ENCODE measurements at places on chromosomes 7 and 10.

GRCh38 chr10:61140765-61141392 is 196.9 kb upstream of the RHOBTB1 start:
- no peak for DNase-seq

DNA sequence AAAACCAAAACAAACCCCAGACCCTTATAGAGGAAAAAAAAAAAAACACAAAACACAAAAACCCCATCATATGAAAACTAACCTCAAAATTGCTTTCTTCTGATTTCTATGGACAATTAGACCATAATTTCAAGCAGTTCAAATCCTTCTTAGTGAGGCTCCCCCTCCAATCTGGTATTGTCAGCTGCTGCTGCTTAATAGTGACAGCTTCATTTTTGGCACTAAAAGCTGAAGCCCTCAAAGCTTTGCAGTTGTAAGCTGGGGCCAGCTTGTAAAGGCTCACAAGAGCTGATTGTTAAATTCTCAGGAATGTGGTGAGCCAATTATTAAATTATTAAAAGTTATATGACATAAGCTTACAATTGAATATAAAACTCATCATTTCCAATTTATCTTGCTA is 21.9 kb downstream of the ATXN7L1 start:
- DNase-seq, result no peak

DNA sequence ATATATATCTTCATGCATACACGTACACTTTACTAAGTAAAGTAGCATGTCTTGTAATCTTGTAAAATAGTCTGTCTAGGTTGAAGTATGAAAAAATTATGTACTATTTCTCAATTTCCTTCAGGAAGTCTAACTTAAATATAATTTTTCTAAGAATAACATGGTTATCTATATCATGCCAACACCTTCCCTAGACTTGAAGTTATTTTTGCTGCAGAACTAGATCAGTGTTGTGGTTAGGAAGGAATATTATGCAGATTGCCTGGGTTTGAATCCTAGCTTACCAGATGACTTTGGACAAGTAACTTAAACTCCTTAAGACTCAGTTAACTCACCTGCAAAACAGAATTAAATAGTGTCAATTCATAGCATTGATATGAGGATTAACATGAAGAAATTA is 142.2 kb upstream of the SEMA3A start:
- DNase-seq, result no peak

- no peak for DNase-seq
These were observed 916 bp downstream of the LAMB1 start for GRCh38 chr7:108001764-108002725.

DNA sequence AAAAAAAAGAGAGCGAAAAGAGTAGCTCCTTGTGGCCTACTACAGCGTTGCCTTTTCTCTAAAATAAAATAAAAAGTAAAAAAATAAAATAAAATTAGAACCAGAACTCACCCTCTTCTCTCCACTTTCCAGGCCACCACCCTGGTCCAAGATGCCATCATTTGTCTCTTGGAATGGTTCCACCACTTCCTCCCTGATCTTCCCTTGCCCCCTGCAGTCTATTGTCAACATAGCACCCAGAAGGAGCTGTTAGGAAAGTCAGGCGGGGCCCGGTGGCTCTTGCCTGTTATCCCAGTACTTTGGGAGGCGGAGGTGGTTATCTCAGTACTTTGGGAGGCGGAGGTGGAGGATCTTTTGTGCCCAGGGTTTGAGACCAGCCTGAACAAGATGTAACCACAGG is 7.6 kb upstream of the GRID2IP start:
- DNase-seq, result peak; percentile 54

DNA sequence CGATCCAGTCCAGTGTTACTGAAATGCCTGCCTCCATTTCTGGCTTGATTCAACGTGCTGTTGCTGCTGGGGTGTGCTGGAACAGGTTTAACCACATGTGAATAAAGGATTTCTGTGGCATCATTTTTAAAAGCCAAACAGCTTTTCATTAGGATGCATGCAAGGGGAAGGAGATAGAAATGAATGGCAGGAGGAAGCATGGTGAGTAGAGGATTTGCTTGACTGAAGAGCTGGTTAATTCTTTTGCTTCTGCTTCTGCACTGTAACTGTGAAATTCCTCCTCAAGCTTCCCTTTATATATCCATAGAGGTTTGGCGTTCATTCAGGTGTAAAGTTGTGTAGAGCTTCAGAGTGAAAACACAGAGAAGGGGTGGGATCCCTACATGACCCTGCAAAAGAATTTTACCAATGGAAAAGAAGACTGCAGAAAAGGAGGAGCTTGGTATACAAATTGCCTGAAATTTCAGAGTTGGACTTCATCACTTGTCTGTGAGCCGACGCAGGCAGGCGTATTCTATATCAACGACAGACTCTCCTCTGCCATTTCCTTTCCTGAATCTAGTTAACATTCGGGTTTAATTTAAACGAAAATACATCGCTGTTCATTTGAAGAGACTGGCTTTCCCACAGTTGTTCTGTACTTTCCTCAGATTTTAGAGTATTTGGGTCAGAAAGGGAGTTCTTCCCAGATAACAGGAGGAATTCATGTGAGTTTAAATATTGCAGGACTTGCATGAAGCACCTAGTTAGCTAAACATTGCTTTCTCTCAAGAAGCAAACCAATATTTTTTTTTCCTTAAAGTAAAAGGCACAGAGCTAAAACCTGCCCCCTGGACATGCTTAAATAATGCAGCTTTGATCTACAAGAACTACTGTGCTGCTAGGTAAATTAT is at the start of gene SOSTDC1:
SOSTDC1 (minus strand) TSS at position 270 of the 893 bp plus-strand sequence; CDS start at position 200, 70 bp downstream.
- no peak for DNase-seq

- no peak for DNase-seq
These were observed 73.3 kb downstream of the PRPF18 start for GRCh38 chr10:13659887-13660550.

DNA sequence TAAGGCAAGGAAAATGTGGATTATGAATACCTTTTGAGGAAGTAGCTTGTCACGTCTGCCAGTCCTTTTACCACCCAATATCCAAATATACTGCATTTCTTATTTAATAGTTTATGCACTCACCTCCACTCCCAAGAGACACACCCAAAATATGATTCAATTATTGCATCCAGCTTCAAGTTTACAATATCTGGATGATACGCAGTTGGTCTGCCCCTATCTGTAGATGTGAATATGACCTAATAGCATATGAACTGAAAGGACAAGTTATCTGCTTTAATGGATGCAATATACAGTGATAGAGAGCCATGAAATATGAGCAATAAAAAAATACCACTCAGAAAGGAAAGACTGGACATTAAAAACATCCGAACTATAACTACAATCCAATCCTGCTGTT is 159.4 kb upstream of the MAGI2 start:
- no peak for DNase-seq

GRCh38 chr7:131011976-131012375 is 278.0 kb upstream of the KLF14 start:
- DNase-seq, result no peak

- DNase-seq, result no peak
These were observed 107.4 kb downstream of the GSAP start for GRCh38 chr7:77308792-77309191.

GRCh38 chr10:78535716-78536218 is 502.1 kb downstream of the RPS24 start:
- DNase-seq, result no peak

- no peak for DNase-seq
These were observed 22.8 kb downstream of the NSMCE4A start for GRCh38 chr10:121952226-121952625.

Measured in SHP77 (cell line).